ENCODE measurements at places on chromosomes 4 and X.

DNA sequence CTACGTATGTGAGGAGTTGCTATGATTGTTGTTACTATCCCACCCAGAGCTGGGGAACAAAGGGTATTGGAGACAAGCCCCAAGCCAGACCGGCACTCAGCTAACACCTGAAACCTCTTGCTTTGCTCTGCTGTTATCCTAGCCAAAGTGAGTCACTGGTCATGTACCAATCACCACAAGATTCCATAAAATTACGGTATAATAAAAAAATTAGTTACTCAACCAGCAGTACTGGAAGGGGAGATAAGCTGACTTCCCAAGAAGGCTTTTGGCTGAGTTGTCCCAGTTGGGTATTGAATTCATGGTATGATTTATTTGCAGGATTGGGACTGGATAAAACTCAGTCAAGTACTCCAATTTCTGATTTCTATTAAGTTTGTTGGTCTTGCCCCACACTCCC lies 5.3 kb downstream of the EDA2R start:
- no peak for DNase-seq

GRCh38 chrX:13364230-13364857 lies 44.5 kb upstream of the ATXN3L start:
- DNase-seq: no peak

DNA sequence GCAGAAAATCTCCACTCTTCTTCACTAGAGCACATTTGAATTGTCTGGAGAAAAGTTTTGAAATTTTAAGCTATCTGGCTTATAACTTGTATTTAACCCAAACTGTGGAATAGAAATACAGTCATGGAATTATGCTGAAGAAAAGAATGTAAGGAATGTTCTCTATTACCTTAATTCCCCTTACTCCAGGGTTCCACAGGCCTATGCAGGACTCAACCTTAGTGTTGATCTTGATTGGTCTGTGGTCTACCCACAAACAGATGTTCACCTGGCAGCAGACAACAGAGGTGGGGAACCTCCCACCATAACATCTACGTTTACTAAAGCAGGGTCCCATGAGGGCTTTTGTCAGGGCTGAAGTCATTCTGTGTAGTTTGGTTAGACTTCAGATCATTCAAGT lies 189.3 kb upstream of the GPRIN3 start:
- no peak for DNase-seq

- no peak for DNase-seq
These were observed 78.6 kb downstream of the CAMK2D start for GRCh38 chr4:113682730-113683537.

DNA sequence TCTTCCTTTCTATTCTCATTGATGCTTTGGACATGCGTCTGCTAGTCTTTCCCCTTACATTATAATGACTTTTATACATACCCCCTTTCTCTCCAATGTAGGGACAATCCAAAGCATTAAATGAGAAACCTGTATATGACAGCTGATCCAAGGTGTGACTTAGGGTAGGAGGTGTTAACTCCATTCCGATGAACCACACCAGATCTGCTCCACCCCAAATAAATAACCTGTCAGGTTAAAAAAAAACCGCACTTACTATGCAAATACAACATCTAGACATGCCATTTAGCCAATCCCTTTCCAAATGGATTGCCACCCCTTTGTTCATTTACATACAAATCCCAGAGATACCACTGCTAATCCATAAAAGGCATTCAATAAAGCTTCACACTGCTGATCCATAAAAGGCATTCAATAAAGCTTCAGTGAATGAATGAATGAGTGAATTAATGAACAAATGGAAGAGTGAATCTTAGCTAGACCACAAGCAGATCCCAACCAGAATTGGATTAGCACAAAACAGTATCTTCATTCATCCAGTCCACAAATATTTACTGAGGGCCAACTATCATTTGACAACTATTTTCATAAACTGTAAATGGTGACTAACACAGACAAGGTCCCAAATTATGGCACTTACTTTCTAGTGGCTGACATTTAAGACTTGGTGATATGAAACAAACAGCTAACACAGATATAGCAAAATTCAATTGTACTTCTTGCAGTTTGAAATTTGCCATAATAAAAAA lies 158.9 kb upstream of the MAP3K15 start:
- no peak for DNase-seq

GRCh38 chr4:168151327-168151726 lies 59.0 kb downstream of the ANXA10 start:
- DNase-seq: peak; percentile 15

- no peak for DNase-seq
These were observed 59.9 kb downstream of the SNX25 start for GRCh38 chr4:185269286-185269685.

- peak; percentile 98 for DNase-seq
These were observed 108.7 kb downstream of the DHRSX start for GRCh38 chrX:2391869-2392606.

DNA sequence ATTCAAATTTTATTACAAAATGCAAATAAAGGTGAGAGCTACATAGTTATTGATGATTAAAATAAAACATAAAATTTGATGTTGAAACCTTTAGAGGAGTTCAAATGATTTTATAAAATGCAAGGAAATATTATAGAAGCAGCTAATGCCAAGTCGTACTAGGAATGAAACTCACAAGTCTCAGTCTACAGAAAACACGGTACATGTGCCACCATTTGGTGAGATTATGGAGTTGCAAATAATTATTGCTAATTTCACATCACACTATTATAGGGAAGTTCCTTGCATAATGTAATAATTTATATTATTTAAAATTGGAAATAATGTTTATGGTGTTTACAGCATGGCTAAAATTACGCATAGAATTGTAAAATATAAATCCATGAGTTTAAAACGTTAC lies 1601.7 kb upstream of the TENM3 start:
- no peak for DNase-seq

- DNase-seq: no peak
These were observed 5.7 kb downstream of the CYBB start for GRCh38 chrX:37785569-37785968.

DNA sequence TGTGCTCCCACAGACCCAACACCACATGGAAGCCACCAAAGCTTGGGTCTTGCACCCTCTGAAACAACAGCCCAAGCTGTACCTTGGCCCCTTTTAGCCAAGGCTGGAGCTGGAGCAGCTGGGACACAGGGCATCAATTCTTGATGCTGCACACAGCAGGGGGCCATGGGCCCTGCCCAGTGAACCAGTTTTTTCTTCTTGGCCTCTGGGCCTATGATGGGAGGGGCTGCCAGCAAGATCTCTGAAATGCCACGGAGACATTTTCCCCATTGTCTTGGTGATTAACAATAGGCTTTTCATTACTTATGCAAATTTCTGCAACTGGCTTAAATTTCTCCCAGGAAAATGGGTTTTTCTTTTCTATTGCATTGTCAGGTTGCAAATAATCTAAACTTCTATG lies 49.0 kb downstream of the SPANXA2 start:
- DNase-seq: no peak

DNA sequence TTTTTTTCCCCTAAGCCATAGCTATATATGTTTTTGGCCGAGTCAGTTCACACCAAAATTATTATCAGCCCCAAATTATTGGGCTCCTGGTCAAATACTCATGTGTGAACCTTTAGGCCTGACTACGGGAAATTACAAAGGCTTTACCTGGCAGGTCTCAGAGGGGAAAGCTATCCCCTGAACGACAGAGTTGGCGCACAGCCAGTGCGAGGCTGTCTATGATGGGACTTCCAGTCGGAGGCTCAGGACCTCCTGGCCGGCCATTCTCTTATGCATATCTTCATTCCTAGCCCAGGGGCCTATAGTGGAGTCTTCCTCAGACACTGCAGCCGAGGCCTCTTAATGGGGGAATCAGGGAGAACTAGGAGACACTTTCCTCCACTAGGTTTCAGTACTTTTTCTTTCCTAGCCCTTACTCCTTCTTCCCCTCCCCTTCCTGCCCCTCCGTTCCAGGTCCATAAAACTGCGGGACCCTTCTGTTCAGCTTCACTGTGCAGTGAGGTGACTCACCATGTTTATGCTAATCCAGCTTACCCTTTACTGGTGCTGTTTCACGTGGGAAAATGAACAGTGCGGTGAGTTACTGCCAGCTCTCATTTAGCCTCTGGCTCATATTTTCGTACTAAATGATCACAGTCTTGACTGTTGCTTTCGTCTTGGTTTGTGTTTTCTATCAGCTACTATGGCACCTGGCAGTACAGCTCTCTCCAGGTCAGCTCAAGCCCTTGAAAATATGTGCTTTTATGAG lies 533.9 kb downstream of the FSTL5 start:
- no peak for DNase-seq

DNA sequence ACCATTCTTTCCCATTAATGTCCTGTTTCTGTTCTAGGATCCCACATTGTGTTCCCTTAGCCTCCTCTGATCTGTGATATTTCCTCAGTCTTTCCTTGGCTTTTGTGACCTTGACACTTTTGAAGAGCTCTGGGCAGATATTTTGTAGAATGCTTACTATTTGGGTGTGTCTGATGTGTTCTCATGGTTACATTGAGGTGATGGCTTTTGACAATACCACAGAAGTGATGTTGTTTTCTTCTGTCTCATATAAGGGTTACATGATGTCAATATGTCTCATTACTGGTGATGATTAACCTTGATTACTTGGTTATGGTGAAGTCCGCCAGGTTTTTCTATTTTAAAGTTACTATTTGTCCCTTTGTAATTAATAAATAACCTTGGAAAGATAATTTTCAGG lies 183.7 kb downstream of the SOWAHB start:
- no peak for DNase-seq

DNA sequence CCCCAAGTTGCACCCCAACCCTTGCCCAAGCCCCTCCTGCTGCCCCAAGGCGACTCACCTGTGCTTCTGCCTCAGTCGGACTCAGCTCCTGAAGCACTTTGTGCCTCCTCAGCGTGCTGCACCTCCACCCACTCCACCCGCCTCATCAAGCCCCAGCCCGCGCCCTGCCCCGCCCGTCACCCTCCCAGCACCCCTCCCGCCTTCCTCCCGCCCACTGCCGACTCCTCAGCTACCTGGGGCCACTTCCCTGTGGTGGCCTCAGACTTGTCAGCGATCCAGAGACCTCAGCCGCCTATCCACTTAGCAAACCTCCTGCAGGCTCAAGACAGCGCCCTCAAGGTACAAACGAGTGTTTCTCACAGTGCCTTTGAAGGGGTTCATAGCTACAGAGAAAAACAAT lies 19.6 kb upstream of the IQCM start:
- no peak for DNase-seq

DNA sequence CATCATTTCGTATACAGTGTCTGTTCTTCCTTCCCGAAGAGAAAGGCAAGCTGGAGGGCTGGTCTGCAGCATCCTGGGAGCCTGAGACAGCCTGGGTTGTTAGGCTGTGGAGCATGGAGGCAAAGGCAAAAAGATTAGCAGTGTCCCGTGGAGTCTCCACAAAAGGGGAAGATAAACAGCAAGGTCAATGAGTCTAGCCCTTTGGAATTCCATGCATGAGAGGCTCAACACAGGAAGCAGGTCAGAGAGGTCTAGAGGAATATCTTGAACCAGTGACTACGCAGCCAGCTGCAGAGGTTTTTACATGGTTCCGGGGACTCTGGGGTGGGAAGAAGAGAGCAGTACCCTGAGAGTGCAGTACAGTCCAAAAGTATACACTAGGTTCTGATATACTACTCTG lies 12.2 kb upstream of the MCF2 start:
- peak; percentile 73 for DNase-seq

- no peak for DNase-seq
These were observed 87.2 kb downstream of the IL13RA2 start for GRCh38 chrX:114930227-114930626.

- DNase-seq: no peak
These were observed 293.6 kb upstream of the TRAM1L1 start for GRCh38 chr4:117378942-117379341.

GRCh38 chrX:40061871-40062524 lies 35.8 kb downstream of the BCOR start:
- DNase-seq: no peak

- no peak for DNase-seq
These were observed at the start of gene PALLD for GRCh38 chr4:168496834-168497233. TSS of gene PALLD (plus strand) at chr4:168497052.

- no peak for DNase-seq
These were observed 5.5 kb upstream of the WFS1 start for GRCh38 chr4:6264225-6264540.

Data from iPS DF 19.7 (cell line).